ENCODE measurements at places on chromosomes 3 and 15.

DNA sequence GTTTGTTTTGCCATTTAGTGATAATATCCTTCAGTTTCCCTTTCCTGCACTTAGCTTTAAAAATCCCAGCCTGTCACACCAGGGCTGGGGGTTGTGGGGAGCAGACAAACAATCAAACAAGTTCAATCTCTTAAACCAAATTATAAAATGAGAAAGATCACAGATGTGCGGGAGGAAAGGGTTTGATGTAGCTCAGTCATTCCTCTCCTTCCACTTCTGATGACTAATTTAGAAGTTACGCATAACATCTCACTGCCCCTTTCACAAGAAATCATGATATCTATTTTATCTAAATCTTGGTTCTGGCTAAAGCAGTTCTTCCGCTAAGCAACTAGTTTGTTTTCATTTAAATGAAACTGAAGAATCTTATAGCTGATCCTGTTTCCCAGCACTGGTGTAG is 34.1 kb upstream of the ATG7 start:
- DNase-seq = no peak

GRCh38 chr3:122955916-122956692 is 71.5 kb downstream of the SEMA5B start:
- DNase-seq = no peak

GRCh38 chr3:87771337-87772192 is 287.2 kb downstream of the CGGBP1 start:
- DNase-seq = no peak

DNA sequence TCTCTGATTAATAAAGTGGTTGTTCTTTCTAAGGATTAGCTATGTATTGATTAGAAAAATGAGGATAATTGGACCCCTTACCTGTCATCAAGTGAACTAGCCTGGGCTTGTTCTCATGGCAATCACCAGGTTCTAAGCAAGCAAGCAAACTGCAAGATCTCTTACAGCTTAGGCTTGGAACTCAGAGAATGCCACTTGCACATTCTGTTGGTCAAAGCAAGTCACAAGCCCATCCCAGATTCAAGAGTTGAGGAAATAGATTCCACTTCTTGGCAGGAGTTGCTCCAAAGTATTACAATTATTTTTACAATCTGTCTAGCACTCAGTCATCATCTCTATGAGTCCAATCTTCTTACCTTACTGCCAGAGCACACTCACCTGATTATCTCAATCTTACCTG is 180.3 kb downstream of the SYNPR start:
- DNase-seq = no peak

- no peak for DNase-seq
These were observed 465.6 kb upstream of the ZNF385D start for GRCh38 chr3:22216601-22217000.

DNA sequence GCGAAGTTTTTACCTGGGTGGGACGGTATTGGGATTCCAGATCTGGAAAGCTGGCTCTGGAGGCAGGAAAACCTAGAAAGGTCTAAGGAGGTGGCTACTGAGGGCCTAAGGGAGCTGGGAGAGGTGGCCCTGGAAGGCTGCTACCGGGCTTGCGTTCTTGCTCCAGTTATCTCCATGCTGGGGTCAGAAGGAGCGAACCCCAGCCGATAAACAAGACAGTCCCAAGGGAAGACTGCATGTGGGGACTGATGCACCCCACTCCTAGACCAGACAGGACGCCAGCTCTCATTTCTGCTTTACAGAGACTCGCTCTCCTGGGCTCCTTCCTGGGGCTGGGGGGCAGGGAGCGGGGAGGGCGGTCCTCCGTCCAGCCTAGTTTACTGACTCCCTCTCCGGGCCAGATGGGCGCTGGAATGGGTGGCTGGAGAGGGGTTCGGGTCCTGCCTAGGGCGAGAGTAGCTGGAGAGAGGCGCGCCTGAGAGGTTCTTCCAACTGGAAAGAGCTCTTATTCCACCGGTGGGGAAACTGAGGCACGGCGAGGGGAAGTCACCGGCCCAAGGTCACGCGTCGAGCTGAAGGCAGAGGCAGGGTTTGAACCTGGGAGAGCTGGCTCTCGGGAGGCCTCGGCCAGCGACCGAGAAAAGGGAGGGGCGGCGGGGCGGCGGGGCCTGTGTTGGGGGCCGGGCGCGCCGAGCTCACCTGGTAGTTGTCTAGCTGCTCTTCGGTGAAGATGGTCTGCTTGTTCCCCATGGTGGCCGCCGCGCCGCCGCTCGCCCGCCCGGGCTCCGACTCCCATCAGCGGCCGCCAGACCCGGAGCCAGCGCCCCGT is 565 bp downstream of the CIB2 start:
- no peak for DNase-seq

DNA sequence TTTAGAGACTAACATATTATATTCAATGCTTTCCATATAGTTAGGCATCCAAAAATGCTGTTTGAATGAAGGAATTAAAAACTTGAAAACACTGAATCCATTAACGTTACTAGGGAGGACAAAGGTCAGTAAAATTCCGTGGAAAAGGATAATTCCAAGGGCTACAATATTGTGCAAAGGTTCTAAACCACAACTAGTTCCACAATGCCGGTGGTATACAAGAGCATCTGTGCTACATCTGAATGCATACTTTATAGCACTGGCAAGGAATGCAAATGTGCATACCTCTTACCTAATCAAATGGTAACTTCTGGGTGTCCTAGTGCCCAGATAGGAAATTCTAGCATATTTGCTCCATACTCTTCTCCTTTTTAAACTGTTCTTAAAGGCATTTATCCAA is 2.2 kb downstream of the ICE2 start:
- DNase-seq = no peak

- DNase-seq = no peak
These were observed 5.2 kb upstream of the TRPM1 start for GRCh38 chr15:31106495-31107300.

DNA sequence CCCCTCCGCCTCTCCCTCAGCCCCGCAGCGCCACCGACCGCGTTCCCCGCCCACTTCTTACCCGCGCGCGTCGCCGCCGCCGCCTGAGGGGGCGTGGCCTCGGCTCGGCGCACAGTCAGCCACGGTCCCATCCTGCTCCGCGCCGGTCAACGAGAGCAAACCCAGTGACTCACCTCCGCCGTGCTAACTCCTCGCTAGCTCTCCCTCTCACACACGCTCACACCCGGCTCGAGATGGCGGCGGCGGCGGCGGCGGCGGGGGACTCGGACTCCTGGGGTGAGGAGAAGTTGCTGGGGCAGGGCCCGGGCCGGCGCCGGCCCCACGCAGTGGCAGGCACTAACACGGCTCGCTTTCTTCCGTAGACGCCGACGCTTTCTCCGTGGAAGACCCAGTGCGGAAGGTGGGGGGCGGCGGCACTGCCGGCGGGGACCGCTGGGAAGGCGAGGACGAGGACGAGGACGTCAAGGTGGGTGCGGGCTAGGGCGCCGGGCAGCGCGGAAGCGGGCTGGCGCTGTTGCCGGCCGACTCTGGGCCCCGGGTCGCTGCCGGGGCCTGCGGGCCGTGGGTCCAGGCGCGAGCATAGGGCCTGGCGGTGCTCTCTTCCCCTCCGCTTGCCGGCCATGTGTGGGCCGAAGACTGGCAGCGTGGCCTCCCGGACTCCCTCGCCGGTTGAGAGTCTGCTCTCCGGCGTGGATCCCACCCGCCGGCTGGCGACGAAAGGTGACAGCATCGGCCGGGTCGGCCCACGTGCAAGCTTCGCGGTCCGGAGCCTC is at the start of gene EIF3J:
Gene EIF3J (plus strand): TSS at position 186 of the 773 bp plus-strand sequence. CDS start 48 bp downstream, at position 234.
- peak; percentile 79 for DNase-seq

- no peak for DNase-seq
These were observed 17.5 kb upstream of the ARHGAP31 start for GRCh38 chr3:119276680-119277079.

- DNase-seq = no peak
These were observed 55.0 kb upstream of the ABHD10 start for GRCh38 chr3:111923806-111924205.

DNA sequence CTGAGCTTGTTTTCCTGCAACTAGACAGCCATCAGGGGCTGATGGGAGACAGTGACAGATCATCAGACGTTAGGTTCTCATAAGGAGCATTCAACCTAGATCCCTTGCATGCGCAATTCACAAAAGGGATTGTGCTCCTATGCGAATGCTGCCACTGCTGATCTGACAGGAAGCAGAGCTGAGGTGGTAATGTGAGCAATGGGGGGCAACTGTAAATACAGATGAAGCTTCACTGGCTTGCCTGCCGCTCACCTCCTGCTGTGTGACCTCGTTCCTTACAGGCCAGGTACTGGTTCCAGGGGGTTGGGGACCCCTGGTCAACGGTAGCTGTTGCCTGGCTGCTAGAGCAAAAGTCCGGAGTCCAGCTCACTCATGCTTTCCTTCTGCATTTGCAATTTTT is 26.4 kb upstream of the KCNAB1 start:
- no peak for DNase-seq

- DNase-seq = peak; percentile 11
These were observed 33.3 kb downstream of the TM4SF18 start for GRCh38 chr3:149299938-149300801.

DNA sequence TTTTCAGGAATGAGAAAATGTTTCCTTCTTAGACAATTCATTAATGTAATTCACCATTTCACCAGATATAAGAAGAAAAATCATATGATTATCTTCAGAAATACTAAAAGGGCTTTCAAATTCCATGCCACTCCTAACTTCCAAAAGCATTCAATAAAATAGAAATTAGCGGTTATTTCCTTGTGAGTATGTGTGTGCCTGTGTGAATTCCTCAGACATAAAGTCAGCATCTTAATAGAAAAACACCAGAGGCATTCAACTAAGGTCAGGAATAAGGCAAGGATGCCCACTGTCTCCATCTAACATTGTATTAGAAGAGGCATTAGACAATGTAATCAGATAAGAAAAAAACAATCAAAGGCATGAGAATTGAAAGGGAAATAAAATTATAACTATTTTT is 88.4 kb downstream of the PLCH1 start:
- DNase-seq = no peak

DNA sequence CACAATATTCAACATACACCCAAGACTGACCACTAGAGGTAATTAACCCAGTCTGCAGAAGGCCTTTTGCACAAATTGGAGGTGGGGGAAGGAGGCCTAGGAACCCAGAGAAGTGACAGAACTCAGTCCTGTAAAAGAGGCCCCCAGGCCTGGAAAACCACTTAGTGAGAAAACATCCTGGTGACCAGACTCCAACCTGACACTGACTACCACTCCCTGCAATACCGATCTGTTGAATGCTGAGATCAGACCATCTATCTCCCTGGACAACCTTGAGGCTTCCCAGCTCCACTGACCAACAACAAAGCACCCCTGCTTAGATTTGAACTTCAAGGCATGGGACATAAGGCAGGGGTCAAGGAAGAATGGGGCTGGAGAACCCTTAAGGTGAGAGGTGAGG is 261.9 kb upstream of the WNT5A start:
- no peak for DNase-seq

DNA sequence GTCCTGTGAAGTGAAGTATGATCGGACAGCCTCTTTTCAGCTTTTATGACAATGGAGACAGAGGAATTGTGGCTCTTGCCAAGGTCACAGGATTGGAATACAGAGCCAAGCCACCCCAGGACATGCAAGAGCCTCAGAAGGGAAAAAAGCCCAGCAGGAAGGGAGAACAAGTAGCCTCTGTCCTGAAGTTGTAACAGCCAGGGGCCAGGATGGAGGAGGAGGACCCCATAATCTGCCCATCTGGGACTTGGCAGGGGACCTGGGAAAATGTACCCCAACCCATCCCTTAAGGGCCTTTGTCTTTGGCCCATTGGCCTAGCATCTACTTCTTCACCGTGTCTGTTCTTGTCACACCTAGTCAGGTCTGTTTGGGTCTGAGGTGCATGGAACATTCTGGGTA is 60.4 kb upstream of the POLG start:
- no peak for DNase-seq

DNA sequence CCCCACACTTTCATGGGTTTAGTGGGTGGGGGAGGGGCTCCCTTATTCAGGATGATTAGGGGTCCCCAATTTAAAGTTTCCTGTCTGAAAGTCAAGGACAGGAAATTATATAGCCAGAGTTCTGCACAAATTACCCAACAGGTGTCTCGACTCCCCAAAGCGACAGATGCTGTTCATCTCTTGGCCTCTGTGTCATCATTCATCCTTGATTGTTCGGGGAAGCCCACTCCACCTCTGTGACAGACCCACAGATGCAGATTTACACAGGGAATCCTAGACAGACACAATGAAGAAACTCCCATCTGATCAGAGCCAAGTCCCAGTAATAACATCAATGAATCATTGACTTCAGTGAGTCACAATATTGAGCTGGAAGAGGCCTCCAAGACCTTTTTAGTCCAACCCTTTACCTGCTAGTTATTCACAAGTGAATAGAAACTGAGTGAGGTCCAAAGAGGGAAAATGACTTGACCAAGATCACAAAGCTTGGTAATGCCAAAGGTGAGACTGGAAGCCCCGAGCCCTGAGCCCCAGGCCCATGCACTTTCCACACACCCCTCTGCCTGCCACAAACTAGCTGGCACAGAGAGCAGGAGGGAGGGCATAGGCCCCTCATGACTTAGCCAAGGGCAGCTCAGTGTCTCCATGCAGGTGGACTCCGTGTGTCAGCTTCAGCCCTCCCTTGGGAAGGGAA is 7.9 kb upstream of the SRP14 start:
- no peak for DNase-seq

DNA sequence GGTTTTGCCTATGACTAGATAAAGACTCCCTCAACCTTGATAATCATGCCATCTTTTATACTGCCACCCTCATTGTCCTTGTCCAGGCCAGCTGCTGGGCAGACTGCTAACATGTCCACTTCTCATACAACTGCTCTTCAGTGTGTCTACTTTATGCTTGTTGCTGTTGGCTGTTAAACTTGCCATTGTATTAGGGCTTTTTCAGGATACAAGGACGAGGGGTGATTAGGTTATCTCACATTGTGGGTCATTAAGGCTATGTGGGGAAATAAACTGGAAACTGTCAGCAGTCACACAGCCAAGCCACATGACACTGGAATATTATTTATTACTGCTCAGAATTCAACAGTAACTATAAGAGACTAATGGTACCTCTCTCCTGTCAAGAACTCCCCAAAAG is 36.1 kb downstream of the STARD9 start:
- no peak for DNase-seq

DNA sequence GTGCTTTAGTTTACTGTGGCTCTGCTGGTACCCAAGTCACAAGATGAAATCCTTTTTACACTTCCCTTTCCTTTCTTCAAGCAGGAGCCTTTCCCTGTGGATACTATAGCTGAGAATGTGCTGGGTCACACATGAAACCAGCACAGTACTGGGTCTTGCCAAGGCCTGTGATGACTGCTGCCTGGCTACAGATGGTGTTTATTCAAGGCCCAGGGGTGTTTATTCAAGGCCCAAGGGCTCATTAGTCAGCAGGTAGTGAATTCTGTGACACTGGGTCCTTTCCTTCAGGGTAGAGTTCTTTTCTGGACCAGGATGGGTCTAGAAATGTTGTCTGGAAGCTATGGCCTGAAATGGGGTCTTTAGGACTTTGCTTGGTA is 99.4 kb downstream of the SH3GL3 start:
- DNase-seq = no peak

GRCh38 chr3:123488645-123489347 is 39.9 kb upstream of the ADCY5 start:
- DNase-seq = no peak
